ENCODE measurements at places on chromosomes 2 and 18.

DNA sequence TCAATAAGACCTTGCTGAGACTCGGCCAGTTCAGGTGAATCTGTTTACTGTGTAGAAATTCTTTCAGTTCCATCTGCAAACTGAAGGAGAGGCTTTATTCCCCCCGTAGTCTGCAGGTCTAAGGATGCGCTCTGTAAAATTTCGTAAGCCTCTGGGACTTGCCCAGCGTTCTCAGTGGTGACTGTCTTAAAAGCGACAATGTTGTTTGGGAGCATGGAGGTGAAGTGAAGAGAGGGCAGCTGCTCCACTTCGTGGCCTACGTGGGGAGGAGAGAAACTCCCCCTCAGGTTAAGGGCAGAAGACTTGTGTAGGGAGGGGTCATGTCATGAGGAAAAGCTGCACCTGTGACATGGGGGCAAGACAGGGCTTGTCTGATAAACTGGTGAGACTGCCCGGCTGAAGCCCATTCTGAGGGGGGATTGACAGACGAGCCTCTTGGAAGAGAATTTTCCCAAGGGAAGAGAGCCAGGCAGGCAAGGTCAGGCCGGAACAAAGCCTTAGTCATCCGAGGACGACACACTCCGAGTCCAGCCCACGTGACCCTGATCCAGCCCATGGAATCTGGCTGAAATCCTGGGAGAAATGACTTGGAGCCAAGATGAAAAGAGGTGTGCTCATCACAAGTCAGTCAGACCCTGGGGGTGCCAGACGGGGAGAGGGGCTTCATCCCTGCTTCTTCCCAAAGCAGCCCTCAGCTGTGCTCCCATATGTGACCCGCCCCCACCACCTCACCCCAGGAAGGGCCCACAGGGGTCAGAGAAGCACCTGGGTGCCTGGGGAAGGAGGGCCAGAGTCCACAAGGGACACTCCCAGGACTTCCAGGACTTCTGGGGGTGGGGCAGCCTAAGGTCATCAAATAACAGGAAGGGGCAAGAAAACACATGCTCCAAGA lies 88.5 kb upstream of the SH3BP4 start:
- DNase-seq: peak; percentile 72

DNA sequence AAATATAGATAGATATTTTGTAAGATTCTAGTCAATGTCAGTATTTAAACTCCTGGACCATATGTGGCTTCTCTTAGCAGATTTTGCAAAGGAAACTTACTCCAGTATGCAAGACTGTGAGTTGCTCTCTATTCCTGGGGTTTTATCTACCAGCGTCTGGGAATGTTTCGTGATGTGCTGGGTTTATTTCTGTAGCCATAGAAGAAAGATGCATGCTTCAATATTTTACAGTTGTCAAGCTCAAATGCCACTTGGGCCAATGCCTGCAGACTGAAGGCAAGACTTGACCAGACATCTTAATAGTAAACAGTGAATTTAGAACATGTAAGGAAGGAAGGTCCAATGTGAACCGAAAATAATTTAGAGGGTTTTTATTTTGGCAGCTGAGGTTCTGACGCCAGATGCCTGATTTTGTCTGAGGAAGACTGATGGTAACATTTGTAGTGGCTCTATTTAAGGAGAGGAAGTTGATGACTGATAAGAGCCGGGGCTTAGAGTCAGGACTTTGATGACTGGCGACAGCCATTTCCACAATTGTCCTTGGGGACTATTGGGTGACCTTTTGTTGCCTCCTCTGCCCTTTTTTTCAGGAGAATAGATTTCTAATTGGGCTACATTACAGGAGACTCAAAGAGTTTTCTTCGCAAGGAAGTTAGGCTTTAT lies 154.3 kb downstream of the RAPGEF4 start:
- DNase-seq: no peak

- no peak for DNase-seq
Observed at GRCh38 chr2:173652311-173652710, 297.6 kb downstream of the CDCA7 start.

- no peak for DNase-seq
Observed at GRCh38 chr2:45869165-45869501, 217.7 kb downstream of the PRKCE start.

GRCh38 chr2:238786792-238787490 lies 60.9 kb upstream of the TWIST2 start:
- no peak for DNase-seq

DNA sequence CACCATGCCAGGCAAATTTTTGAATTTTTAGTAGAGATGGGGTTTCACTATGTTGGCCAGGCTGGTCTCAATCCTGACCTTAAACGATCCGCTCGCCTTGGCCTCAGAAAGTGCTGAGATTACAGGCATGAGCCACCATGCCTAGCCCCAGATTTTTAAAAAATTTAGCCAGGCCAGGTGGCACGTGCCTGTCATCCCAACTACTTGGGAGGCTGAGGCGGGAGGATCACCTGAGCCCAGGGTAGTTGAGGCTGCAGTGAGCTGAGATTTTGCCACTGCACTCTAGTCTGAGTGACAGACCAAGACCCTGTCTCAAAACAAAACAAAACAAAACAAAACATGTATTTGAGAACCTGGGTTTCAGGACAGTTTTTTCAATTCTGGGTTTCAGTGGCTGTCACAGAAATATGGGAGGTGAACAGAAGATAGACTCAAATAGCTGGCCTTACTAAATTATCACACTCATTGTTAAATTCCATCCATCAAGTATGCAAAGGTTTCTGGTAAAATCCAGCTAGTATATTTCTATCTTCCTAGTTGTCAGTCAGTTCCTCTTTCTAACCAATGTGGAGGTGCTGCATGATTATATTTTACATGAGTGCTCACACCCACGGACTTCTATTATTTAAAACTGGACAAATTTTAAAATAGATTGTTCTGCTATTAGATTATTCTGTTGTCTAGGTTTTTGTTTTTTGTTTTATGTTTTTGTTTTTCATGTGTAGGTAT lies 5.4 kb downstream of the ALPG start:
- DNase-seq: no peak

DNA sequence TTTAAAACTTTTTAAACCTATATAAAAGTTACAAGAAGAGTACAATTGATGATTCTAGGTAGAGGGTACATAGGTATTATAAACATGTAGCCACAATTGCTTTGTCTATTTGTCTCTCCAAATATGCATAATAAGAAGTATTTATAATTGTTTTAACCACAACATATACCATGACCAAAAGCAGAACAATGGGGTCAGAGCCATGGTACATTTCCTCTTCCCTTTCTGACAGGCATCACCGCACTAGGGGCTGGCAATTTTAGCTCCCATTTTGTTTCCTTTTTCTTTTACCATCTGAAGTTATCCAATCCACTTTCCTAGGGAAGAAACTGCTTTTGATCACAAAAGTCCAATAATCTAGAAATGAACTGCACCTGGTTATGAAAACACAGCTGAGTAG lies 49.3 kb downstream of the TMX3 start:
- no peak for DNase-seq

GRCh38 chr18:61869636-61870035 lies 23.2 kb downstream of the RNF152 start:
- DNase-seq: no peak

DNA sequence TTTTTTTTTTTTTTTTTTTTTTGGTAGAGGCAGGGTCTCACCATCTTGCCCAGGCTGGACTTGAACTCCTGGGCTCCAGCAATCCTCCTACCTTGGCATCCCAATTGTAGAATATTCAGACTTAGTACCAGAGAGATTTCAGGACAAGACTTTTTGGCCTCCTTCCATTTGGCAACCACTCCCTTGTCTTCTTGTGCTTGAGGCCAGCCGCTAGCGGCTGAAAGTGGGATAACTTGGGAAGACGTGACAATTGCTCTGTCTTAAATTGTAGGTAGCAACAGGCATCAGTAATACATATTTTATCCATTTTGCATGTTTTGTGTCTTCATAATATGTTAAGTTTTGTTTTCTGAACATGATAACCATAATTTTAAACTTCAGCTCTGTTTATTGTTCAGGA lies 53.3 kb upstream of the TTN start:
- DNase-seq: peak; percentile 68

DNA sequence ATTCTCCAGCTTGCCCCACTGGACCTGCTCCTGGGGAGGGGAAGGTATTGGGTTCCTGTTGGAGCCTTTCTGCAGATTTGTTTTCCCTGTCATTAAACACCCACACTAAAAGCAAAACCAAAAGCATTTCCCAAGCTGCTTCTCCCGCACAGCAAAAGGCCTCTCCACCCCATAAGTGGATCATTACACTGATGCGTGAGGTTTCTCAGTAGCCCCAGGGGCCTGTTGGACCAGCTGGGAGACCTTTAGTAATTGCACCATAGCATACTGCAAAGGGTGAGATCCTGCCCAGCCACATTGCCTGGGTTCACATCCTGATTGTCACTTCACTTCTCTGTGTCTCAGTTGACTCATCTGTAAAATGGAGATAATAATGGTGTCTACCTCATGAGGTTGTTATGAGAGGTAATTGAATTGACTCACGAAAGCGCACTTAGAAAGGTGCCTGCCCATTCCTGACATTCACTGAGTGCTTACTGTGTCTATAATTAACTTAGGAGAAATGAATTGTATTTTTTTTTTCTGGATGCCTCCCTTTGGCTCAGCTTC lies 43.9 kb downstream of the TOGARAM2 start:
- DNase-seq: no peak

DNA sequence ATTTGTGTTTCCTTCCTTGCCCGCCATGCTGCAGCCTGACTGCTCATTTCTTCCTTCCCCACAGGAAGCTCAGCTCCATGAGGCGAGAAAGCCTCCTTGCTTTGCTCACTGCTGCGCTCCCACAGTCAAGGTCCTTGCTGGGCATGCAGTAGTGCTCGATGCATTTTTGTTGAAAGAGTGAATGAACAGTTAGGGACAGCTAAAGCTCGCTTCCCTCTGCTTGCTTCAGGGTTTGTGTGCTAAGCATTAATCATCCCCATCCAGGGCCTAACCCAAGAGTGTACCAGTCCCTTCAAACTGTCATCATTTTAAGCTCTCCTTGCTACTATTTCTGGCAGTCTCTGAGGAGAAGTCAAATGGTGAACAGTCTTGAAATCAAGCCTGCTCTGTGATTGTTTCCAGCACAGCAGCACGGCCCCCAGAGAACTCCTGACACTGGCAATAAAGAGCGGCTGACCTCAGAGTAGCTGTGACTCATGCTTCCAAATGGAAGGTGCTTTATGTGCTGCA lies 171.7 kb upstream of the SOX11 start:
- DNase-seq: no peak

- no peak for DNase-seq
Observed at GRCh38 chr2:212970132-212970531, 181.3 kb downstream of the IKZF2 start.

GRCh38 chr2:183034806-183035205 lies 3.5 kb downstream of the NCKAP1 start:
- no peak for DNase-seq

GRCh38 chr2:124339709-124340108 lies 314.6 kb downstream of the CNTNAP5 start:
- DNase-seq: no peak

DNA sequence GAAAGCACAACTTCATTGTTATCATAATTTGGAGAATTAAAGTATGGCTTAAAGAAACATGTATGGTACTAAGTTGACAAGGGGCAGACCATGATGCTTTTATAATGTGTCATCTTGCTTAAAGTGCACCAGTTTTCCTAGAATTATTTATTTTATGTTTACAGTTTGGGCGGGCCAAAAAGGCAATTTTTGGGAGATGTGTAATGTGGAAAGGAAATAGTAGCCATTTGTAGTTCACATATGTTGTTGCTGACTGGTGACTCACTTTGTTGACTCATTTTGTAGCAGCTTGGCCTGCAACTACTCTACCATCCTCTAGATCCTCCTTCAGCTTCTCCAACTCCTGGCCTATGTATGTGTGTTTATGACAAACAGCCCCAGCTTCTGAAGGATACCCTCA lies 7.7 kb downstream of the ZSCAN30 start:
- DNase-seq: no peak

DNA sequence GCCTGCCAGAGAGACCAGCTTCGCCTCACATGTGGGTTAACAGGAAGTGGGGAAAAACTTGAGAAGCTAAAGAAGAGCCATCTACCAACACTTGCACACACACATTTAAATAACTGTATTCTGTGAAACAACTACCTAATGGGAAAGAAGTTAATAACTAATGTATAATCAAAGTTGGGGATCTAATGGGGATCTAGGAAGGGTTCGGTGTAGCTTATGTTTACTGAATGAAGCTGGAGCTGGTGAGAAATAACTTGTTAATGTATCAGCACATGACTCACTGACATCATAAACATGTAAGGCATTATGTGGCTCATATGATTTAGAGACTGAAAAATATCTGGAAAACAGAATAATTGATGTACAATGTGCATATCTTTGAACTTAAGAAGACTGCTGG lies 421.3 kb upstream of the NXPH2 start:
- DNase-seq: no peak

- no peak for DNase-seq
Observed at GRCh38 chr18:57587098-57587661, 678 bp upstream of the FECH start.

DNA sequence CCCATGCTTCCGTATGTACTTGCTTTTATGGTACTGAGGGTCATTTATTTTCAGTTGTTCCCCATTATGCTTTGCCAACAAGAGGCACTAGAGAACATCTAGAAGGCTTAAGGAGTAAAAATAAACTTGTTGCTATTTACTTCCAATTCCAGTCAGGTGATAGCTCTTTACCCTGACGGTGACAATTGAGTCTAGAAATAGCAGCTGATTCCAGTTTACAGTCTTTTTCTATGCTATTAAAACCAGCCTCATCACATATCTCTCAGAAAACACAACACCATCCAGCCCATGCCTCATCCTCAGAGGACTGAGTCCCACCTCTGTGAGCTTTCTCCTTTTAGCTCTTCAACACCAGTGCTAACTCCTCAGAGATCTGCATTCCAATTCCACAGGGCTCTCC lies 327.0 kb downstream of the GPD2 start:
- DNase-seq: no peak

- peak; percentile 73 for DNase-seq
Observed at GRCh38 chr2:157840568-157841156, 35.5 kb downstream of the ACVR1 start.

- no peak for DNase-seq
Observed at GRCh38 chr2:84481702-84482101, 22.6 kb upstream of the SUCLG1 start.

DNA sequence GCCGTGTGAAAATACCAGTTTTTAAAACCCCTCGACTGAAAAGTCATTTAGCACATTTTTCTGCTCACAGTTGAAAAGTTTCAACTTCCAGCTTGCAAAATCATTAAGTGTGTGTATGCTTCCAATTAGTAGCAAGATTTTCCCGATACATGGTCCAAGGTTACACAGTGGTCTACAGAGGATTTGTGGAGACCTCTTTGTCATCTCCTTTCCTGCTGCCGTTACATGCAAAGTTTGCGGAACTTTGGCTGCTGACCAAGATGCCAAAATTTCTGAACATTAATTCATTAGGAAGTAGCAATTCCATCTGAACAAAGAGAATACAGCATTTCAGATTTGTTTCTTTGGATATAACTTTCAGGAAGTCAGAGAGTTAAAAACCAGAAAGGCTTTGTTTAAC lies 474.6 kb downstream of the PLCL1 start:
- no peak for DNase-seq

- peak; percentile 53 for DNase-seq
Observed at GRCh38 chr18:9613550-9614400, 584 bp downstream of the PPP4R1 start.

- peak; percentile 51 for DNase-seq
Observed at GRCh38 chr2:20596973-20597859, 53.7 kb downstream of the HS1BP3 start.
